Cardiac ventricle fibroblast (primary cell): ENCODE measurements at places on chromosomes 2 and 18. TPM values are rescaled to one million over a fixed set of nuclear protein-coding genes. Genes with fewer than 3 reads are reported as not detected.

CLASP1 gene
- total RNA-seq = 25.3 and 31.5 TPM in 2 replicates

PLEK gene
- total RNA-seq = not detected in 2 replicates

MTIF2 gene
- 24.0 and 24.2 TPM in 2 replicates for total RNA-seq

IL18RAP gene
- total RNA-seq = 0.34 TPM in 1 of 2 replicates, not detected in the other

CD302 gene
- total RNA-seq = 55.3 and 56.9 TPM in 2 replicates

OTOF gene
- 0.06 and 0.54 TPM in 2 replicates for total RNA-seq
